ENCODE measurements at places on chromosomes 16 and 17.

DNA sequence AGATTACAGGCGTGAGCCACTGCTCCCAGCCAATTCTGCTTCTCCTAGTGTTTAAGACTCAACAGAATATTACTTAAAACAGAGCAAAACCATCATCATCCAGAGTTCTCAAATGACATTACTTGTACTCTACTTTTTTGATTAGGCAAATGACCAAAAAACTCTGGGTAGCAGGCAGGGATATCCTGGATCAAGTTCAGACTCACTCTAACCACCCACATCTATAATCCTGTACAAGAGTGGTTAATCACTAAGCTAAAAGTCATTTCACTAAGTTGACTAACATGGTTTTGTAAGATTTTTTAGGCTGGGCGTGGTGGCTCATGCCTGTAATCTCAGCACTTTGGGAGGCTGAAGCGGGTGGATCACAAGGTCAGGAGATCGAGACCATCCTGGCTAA, 6.8 kb downstream of the NAE1 start:
- peak; percentile 26 for DNase-seq

DNA sequence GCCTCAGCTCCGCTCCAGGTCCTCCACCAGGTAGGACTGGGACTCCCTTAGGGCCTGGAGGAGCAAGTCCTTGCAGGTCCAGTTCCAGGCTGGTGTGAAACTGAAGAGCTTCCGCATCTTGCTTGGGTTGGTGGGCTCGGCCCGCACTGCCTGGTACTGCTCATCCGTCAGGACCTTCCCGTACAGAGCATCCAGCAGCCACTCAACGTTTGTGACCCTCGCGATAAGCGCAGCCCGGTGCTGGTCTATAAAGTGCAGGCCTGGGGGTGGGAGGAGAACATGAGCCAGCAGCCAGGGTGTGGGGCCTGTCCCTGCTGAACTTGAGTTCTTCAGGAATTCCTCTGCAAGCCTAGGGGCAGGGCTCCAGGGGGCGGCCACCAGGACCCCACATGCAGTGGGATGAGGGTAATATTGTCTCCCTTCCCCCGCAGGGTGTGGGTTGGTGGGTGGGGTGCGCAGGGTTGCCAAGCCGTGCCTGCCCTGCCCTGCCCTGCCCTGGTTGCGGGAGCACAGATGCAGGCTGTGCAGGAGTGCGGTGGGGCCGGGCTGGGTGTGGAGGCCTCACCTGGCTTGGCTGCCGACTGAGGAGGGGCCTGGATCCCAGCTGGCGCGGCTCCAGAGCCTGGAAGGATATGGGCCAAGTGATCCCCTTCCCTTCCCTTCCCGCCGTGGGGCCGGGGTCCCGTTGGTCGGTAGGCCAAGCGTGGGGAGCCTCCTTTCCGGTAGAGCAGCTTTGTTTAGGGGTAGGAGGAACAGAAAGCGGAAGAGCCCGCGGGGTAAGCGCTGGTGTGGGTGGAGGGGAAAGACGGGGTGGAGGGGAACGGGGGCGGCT, 762 bp downstream of the PYCARD start:
- DNase-seq, result peak; percentile 21

GRCh38 chr16:68287276-68288251, 23.2 kb downstream of the SLC7A6OS start:
- DNase-seq, result peak; percentile 76

DNA sequence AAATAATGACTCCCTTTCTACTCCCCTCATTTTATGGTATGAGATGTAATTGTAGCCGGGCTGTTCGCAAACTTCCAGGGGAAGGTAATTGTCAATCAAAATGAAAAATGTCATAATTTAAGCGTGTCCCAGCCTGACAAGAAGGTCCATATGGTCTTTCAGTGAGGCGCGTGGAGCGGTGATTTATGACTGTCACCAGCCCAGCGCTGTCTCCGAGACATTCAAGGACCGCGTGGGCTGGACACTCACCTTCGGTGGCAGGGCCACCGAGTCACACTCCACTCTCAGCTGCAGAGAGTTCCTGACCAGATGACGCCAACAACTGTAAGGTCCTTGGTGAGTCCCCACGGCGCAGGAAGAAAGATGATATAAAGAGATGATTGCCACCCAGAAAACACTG, 157.7 kb upstream of the TNRC6C start:
- DNase-seq, result no peak

DNA sequence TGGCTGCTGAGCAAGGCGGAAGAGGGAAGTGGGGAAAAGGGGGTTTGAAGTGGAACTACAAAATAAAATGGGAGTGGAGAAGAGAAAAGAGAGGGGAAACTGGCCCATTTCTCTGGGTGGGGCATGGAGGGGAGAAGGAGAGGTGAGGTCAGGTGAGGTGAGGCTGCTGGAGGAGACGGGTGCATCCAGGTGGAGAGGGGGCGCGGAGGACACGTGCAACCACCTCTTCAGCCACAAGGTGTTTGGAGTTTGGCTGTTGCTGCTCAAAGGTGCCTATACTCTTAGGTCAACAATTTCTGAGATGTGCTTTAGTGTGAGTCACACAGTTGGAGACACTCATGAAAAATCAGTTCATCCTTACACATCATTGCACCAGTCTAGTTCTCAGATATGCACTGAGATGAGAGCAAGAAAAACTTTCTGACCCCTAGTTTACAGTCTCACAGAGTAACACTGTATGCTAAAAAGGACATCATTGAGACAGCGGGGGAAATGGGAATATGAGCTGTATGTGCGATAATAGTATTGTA, 4.8 kb downstream of the SLC6A4 start:
- no peak for DNase-seq

GRCh38 chr16:18062713-18063112, 273.8 kb downstream of the NPIPA8 start:
- no peak for DNase-seq

DNA sequence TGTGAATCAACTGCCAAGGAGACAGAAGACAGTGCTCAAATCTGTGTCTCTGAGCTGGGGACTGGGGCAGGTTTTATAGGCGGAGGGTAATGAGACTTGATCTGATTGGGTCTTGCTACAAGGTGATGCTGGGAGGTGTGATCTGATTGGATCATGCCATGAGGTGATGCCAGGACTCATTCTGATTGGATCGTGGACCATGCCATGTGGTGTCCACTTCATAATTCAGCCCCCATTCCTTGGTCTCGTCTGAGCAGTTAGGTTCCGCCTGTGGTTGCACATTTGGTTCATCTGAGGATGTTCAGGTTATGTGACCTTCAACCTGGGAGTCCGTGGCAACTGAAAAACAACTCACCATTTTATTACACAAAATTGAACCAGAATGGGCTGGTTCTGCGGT, 41.0 kb downstream of the OTOA start:
- no peak for DNase-seq
